Naive thymus-derived CD4-positive, alpha-beta T cell (primary cell): ENCODE measurements at places on chromosomes 13 and 19. TPM values are rescaled to one million over a fixed set of nuclear protein-coding genes. Genes with fewer than 3 reads are reported as not detected.

DNA sequence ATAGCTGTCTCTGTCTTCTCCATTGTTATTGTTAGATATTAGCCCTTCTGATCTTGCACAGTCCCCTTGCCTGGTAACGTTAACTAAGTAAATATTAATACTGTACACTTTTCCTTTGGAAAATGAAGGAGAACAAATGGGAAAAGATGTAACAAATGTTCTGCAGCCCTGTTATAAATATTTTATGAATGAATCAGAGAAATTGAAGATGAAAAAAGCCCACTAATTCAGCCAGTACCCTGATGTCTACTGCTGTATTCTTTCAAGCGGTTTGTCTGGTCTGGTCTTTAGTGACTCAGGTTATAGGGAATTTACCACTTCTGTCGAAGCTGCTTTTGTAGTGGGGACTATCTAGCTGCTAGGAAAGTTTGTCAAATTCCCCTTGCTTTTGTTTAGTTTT, 121.0 kb downstream of the COG6 start:
- DNase-seq = no peak

DNA sequence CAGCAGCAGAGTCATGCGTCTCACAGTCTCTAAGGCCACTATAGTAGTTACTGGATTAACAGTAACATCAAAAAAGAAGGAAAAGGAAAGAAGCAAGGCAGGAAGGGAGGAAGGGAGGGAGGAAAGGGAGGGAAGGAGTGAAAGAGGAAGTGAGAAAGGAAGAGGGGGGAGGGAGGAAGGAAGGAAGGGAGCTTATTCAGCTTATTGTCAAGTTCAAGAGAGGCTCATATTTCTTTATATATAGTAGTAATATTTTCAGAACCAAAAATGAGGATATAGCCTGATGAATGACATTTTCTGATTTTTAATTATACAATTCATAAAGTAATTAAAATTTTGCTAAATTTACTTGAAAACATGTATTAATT, 17.7 kb upstream of the RUBCNL start:
- DNase-seq = no peak

PRSS57 gene
- total RNA-seq = not detected

- peak; percentile 82 for DNase-seq
Observed at GRCh38 chr19:913080-913748, at the start of gene R3HDM4. TSS of gene R3HDM4 (minus strand) at chr19:913219. CDS start at chr19:913157, 62 bp downstream.
